Left kidney (tissue), 8 donors: ENCODE measurements at places on chromosomes 6 and 20. TPM values are rescaled to one million over a fixed set of nuclear protein-coding genes. Genes with fewer than 3 reads are reported as not detected.

DNA sequence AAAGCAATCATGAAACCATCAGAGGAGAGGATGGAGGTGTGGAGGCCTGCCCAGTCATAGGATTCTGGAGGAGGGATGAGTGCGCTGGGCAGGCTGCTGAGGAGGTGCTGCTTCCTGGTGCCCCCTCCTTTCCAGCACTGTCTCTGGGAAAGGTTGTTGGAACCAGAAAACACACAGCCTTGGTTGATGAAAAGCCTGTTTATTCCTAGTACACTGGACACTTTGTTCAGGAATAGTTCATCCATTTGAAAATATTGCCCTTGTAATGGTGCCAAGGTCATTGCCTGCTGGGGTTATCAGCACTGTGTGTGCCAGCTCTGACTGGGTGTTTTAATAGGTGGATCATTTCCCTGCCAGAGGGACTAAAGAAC is 83.7 kb upstream of the ARMC2 start:
- no peak for DNase-seq

DNA sequence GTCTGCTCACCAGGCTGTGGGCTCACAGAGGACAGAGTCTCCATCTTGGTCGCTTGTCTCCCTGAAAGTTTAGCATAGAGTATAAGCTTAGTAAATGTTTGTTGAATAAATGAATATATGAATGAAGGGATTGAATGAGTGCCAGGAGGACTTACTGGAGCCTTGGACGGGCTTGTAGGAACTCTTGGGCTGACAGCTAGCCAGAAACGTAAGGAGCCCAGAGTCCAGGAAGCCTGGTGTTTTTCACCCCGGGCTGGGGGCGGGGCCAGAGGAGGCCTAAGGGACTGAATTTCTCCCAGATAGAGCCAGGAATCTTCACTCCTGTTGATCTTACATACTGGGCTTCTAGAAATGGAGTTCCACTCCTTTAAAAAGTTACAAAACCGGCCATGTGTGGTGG is 68.5 kb upstream of the SRSF6 start:
- DNase-seq: no peak

- peak; percentile 67 for DNase-seq
These were observed 96.8 kb upstream of the NFATC2 start for GRCh38 chr20:51639206-51639832.

DNA sequence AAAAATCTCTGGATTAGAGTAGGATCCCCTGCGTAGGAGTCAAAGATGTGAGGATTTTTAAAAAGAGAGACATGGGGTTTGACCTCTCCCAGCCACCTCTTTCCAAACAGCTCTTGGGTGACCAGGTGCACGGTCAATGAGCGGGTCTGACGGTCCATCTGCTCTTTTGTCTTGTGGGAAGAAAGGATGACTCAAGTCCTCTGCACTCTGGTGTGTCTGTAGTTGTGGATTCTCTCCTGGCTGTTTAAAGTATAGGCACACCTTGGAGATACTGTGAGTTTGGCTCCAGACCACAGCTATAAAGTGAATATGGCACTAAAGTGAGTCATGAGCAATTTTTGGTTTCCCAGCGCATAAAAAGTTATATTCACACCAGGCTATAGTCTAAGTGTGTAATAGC is 209.8 kb downstream of the BMP7 start:
- DNase-seq: no peak

- DNase-seq: no peak
These were observed 224.4 kb upstream of the PMEPA1 start for GRCh38 chr20:57934007-57934805.

DNA sequence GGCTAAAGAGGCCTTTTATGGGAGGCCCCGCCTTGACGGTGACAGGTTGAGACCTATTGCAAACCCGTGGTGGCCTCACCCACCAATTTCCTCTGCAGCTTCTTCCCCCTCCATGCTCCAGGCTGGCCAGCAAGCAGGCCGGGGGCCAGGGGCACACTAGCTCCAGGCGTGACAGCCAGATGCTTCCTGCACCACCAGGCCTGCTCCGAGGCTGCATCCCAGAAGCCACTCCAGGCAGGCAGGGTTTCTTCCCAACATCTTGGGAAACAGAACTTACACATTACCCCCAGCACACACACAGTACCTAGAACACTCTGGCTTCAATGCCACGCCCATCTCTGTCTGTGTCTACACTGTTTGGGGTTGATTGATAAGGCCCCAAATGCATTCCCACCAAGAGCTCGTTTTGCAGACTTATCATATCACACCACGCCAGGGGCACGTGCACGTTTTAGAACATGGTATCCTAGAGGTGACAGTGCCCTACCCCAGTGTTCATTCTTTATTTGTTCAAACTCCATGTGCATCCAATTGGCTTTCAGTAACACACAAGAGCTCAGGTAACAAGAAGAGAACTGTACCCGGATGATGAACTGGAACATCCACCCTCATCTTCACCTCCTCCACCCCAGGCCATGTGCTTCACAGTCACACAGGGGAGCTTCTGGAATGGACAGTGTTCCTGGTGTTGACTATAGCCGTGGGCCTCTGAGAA is 221.4 kb upstream of the RREB1 start:
- no peak for DNase-seq

- DNase-seq: no peak
These were observed 268.9 kb downstream of the HIVEP2 start for GRCh38 chr6:142676027-142676443.

- DNase-seq: no peak
These were observed 1.8 kb upstream of the RNF24 start for GRCh38 chr20:4017051-4017712.

Gene TBX18
- 12.5 TPM for polyA plus RNA-seq

Gene SLC32A1
- 1.6 TPM for polyA plus RNA-seq

Gene TRIM10
- polyA plus RNA-seq: 0.27 TPM

Gene PAX1
- polyA plus RNA-seq: not detected

Gene HIVEP1
- 25.5 TPM for polyA plus RNA-seq
